ENCODE measurements at places on chromosomes 1 and 21. TPM values are rescaled to one million over a fixed set of nuclear protein-coding genes. Genes with fewer than 3 reads are reported as not detected.

Gene TRIM67
- not detected for total RNA-seq

Gene NBPF4
- 0.14 TPM for total RNA-seq

Gene FAM110D
- total RNA-seq, result not detected

Gene S100A2
- 666 TPM for total RNA-seq

Gene AGMAT
- total RNA-seq, result 0.93 TPM

Gene SSX2IP
- 13.7 TPM for total RNA-seq

Gene ZBED6
- 8.6 TPM for total RNA-seq
